ENCODE measurements at places on chromosomes 5 and 9.

GRCh38 chr5:106675687-106676086 is 995.0 kb downstream of the EFNA5 start:
- DNase-seq, result no peak

- peak; percentile 7 for DNase-seq
Measured at GRCh38 chr5:43305948-43306565, 7.2 kb downstream of the HMGCS1 start.

DNA sequence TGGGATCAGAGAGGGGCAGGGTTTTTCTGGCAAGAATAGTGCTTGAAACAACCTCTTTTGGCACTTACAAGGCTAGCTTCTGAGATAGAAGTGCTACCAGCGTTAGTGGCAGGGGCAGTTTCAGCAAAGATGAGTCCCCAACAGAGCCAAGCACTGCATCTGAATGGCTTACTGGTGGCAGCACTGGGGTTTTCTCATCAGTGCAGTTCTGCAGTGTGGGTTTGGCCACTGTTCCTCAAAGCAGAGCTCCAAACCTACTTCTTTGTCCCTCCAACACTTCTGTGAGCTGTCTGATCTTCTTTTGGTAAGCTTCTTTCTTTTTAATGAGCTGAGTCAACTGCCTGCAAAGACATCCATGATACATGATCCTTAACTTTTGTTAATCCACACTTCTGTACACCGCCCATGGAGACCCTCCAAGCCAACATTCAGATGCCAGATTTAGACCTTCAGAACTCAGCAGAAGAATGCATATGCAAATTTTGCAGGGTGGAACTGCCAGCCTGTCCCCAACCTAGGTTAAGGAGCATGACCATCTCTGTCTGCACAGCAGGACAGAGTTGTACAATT is 29.9 kb upstream of the FSTL4 start:
- DNase-seq, result no peak

DNA sequence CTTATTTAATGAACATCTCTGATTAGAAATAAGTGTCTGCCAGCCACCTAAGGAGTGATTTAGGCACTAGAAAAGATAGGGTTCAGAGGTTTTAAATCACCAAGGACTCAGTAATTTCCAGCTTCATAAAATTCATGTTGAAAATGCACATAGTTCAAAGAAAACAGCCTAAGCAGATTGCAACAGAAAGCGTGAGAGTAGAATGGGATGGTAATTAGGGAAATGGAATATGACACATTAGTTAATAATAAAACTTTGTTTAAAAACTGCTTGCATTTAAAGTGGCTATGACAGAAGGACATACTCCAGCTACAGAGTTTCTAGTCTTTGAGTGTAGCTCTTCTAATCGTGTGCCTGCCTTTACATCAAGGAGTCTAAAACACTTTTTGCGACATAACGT is 490.8 kb downstream of the TLE4 start:
- no peak for DNase-seq
